ENCODE measurements at places on chromosomes 11 and 22.

DNA sequence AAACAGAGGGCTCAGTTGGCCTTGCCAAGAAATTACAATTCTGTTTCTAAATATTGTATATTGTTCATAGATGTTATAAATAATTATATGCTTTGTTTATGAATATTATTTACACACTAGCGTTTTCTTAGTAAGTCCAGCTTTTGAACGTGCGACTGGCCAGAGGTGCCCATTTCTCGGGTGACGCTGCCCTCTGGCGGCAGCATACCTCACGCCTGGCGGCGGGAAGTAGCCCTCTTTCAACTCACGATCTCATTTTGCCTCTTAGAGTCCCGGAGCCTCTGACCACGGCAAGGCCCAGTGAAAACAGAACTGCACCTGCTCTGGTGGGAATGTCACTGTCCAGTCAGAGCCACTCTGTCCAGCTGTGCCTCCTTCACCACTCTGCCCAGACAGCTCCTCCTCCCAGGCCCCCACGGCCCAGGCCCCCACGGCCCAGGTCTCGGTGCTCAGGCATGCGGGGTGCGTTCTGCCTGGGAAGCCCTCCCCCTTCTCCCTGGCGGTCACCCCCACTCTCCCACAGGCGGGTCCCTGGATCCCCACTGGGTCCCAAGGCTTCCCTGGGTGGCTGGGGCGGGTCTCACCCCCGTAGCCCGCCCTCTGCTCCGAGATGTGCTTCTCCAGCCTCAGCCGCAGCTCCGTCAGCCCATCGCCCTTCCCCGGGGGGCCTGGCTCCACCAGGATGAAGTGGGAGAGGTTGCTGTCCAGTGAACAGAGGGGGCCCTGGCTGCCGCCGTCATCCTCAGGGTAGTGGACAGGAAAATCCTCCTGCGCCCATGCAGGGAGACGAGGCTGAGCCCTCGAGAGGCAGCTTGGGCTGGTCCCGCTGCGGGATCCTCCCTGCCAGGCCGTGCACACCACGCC, 19.3 kb downstream of the TSSC4 start:
- peak; percentile 75 for DNase-seq

DNA sequence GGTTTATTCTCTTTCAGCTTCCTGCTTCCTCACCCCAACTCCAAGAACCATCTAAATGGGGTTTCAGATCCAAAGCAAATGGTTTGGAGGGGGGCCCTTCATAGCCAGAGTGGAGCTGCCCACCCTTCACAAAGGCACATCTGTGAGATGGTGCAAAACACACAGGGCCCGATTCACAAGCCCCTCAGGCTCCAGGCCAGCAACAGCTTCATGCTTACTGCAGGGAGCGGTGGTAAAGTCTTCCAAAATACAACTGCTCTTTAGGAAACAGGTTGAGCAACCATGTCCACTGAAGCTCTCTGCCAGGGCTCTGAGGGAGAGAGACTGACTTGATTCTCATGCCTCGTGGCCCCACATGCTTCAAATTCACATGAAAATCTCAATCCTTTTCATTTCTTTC, 213.0 kb upstream of the NARS2 start:
- DNase-seq = no peak

- no peak for DNase-seq
Measured at GRCh38 chr11:65790902-65791650, 4.2 kb downstream of the OVOL1 start.

DNA sequence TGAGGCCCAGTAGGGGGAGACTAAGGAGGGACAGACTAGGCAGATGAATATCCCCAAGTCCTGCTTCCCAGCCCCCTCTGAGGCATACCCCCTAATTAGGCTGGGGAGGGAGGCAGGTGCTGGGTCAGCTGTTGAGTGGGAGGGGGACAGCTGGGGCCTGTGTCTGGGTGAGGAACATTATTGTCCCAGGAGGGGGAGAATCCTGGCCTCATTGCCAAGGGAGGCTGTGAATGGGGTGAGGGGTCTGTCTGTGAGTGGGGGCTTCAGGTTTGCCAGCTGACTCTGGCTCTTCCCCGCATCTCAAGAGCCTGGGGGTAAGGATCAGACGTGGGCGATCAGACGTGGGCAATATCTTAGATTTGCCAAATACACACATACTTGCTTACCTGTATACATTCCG, 2.1 kb downstream of the INPPL1 start:
- DNase-seq = no peak

GRCh38 chr11:117199916-117200812, 994 bp downstream of the TAGLN start:
- no peak for DNase-seq
